Fibroblast of gingiva (primary cell): ENCODE measurements at places on chromosomes 13 and 19.

GRCh38 chr19:33953023-33953422, 156.4 kb downstream of the KCTD15 start:
- no peak for DNase-seq

DNA sequence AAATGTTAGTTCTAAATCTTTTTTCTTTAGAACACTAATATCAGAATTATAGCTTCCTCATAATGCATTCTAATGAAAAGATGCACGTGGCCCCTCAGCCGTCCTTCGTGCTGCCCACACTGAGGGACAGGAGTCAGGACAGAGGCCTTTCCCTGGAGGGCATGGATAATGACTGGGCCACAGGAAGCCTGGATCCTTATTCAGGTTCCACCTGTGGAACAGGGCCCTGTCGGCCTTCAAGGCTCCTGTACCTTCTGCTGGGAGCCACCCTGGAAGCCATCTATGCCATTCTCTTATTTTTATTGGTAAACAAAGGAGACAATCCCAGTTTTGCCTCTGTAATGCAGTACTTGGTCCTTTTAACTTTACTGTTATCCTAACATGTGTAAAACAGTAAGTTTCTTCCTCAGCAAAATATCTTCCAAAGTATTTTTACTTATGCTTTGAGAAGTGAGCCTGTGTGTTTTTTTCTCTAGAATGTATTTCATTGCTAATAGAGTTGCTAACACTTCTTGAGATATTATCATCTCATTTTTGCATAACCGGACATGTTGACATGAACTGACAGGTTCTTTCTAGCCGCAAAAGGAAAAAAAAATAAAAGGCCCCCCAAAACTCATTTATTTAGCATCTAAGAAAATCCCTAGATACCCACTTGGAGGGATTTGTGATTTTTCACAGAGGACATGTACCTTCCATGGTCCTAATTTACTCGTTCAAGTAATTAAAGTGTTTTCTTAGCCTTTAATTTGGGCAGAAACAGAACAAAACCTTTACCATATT, 6.0 kb downstream of the GPR183 start:
- DNase-seq = no peak

GRCh38 chr19:29337029-29337428, 124.1 kb upstream of the UQCRFS1 start:
- no peak for DNase-seq

GRCh38 chr13:94312511-94313216, 166.8 kb downstream of the DCT start:
- no peak for DNase-seq

- peak; percentile 53 for DNase-seq
These were observed 49.1 kb upstream of the FLT1 start for GRCh38 chr13:28544026-28544425.

DNA sequence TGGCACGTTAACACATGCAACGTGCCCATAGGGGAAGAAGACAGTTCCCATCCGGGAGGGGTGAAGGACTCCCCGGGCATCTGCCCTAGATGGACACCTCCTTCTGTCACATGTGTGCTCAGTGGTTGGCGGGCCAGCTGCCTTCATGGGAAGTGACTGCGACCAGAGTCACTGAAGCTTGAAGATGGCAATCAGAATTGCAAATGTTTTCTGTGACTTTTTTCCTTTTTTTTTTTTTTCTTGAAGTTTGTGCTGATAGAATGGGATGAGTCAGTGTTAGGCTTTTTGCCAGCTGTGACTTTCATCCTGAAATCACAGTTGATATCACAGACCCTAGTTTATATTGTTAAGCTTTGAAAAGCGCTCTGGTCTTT, 109.2 kb upstream of the MCF2L start:
- peak; percentile 14 for DNase-seq

DNA sequence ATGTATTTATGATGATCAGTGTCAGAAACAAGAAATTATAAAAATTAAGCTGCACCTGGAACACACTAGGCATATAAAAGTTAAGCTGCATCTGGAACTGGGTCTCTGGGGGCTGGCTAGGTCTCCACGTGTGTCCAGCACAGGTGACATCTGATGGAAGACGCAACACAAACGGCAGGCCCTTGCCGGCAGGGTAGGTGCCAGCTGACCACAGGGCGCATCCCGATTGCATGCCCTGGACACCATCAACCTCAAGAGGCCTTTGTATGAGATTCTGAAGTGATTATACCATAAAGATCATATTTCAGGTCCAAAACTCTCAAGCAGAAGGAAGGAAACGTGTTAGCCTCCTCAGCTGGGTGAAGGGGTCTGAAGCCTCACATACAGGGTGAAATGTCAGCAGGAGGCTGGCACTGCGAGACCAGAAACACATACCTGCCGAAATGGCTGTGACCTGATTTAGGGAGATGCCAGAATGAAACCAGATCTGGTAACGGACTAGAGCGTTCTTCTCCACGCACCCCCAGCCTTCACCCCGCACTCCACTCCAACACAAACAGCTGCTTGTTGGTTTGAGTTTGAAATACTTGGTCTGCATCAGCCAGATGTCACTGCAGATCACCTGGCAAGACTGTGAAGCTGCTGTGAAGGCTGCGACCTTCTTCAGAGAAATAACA, 37.3 kb downstream of the COL4A1 start:
- DNase-seq = no peak

DNA sequence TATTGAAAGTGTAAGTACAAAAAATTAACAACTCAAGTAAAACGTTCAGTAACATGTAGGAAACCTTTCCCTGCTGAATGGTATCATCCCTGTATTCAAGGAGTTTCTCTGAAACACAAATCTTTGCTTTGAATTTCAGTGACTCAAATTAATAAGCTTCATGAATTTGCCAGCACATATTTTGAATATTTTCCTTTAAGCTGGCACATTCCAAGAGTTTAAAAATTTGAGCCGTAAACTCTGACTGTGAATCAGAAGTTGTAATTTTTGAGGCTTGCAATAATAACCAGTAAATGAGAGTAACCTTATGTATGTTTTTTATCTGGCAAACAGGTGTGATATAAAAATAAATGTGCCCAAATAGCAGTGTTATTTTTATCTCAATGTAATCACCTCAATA, 1722.6 kb upstream of the PRR20A start:
- DNase-seq = no peak

DNA sequence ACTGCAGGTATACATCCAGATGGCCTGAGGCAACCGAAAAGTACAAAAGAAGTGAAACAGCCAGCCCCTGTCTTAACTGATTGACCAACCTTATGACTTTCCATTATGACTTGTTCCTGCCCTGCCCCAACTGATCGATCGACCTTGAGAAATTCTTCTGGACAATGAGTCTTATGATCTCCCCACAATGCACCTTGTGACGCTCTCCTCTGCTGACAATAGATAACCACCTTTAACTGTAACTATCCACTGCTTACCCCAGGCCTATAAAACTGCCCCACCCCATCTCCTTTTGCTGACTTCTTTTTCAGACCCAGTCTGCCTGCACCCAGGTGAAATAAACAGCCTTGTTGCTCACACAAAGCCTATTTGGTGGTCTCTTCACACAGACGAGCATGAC, 11.2 kb downstream of the ZNF83 start:
- DNase-seq = no peak

- no peak for DNase-seq
These were observed 8.9 kb upstream of the OR1I1 start for GRCh38 chr19:15072930-15073647.

GRCh38 chr19:28400953-28401671, 811.8 kb downstream of the UQCRFS1 start:
- no peak for DNase-seq

DNA sequence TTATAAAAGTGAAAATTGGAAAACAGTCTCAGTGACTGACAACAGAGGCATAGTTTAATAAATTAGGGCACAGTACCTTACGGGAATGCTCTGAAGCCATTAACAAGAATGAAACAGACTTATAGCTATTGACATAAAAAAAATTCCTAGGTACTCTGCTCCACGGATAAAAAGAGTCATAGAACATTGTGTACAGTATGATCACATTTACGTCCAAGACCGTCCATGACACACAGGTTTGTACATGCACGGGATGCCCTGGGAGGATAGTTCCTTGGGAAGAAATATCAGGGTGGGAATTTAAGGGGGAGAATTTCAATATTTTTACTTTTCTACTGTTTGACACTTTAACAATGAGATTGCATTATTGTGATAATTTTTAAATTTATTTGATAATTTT, 24.9 kb upstream of the CAMSAP3 start:
- DNase-seq = no peak

- DNase-seq = no peak
These were observed 565.7 kb downstream of the EFNB2 start for GRCh38 chr13:105969761-105970160.

DNA sequence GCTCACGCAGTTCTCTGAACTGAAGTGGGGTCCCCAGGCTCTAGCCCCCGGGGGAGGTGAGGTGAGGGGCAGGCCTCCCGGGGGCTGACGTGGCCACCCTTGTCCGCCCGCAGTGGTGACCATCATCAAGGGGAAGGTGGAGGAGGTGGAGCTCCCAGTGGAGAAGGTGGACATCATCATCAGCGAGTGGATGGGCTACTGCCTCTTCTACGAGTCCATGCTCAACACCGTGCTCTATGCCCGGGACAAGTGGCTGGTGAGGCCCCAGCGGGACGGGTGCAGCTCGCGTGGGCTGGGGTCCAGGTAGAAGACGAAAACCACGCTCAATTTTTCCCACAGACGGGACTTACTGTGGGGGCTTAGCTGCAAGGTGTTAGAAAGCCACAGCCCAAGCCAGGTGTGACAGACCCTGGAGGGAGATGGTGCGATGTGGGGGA, 5.6 kb upstream of the ADM5 start:
- DNase-seq = no peak

DNA sequence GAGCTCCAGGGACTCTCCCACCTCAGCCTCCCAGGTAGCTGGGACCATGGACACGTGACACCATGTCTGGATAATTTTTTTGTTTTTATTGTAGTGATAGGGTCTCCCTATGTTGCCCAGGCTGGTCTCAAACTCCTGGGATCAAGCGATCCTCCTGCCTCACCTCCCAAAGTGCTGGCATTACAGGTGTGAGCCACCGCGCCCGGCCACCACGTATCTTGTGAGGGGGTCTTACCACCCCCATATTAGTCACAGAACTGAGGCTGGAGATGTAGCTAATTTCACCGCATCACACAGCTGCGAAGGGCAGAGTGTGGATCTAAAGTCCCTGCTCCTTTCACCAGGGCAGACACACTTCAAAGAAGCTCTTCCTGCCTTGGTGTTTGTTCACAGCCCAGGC, 211.8 kb upstream of the SOX1 start:
- DNase-seq = no peak

DNA sequence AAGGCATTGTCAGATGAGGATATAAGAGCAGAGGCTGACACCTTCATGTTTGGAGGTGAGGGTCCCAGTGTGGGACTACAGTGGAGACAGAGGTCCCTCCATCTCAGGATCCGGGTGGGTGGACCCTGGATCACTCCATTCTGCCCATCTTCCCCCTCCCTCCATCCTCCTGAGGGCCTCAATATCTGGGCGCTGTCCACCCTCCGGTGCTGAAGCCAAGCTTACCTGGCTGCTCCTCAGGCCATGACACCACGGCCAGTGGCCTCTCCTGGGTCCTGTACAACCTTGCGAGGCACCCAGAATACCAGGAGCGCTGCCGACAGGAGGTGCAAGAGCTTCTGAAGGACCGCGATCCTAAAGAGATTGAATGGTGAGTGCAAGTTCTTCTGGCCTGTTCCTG, 11.9 kb downstream of the CYP4F12 start:
- no peak for DNase-seq

DNA sequence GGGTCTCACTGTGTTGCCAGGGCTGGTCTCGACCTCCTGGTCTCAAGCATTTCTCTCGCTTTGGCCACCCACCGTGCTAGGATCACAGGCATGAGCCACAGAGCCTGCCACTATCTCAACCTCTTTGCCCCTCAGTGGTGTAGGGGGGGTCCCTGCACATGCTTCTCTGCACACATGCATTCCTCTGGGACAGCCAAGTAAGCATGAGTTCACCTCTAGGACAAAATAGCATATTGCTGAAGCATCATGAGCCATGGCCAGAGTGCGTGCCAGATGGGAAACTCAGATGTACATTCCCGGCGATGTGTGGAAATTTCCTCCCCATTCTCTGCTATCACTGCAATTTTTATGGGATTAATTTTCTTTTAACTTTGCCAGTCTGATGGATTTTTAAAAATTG, 23.1 kb downstream of the CHAF1A start:
- DNase-seq = peak; percentile 36

DNA sequence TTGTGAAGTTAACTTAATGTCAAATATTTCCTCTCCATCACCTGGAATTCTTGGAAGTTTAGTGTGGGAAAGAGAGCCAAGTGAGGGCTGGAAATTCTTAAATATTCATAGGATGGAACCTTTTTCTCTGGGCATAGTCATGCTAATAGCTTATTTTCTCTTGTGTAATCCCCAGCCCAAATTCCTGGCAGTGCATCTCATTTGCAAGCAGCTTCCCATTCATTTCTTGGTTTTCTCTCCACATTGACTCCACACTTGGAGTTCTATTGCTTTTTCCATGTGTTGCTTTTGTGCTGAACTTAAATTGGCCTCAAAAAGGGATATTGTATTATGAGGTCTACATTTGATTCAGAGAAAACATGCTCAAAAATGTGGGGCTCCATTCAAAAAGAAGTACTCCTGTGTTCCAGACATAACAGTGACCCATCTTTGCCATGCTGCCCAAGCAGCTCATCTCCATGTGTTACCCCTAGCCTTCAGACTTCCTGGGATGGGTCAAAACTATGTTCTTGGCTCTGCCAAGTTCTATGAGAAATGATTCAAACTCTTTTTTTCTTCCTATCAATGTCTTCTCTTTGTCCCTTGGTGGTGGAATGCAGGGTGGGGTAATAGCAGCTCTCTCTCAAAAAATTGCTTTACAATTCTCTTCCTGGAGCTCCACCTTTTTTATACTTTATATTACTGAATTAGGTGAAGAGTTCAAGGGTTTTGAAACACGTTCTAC, 2471.5 kb downstream of the PCDH9 start:
- no peak for DNase-seq

- no peak for DNase-seq
These were observed 1.2 kb upstream of the CHMP2A start for GRCh38 chr19:58555920-58556621.

DNA sequence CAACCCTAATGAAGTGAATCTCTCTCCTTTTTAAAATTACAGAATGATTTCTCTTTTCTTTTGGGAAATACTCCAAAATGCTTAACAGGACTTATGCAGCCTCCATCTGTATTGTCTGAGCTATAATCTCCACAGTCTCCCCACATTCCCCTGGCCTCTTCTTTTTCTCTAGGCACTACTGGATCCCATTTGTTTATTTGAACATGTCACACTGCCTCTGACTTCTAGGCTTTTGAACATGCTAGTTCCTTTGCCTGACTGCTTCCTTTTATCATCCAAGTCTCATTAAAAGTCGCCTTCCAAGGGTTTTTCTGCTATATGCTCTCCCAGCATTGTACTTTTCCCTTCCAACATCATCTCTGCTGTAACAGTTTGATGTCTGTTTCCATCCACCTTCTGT, 548.7 kb downstream of the PCDH9 start:
- DNase-seq = no peak

- DNase-seq = no peak
These were observed 168.3 kb downstream of the COL4A1 start for GRCh38 chr13:110138700-110139036.

DNA sequence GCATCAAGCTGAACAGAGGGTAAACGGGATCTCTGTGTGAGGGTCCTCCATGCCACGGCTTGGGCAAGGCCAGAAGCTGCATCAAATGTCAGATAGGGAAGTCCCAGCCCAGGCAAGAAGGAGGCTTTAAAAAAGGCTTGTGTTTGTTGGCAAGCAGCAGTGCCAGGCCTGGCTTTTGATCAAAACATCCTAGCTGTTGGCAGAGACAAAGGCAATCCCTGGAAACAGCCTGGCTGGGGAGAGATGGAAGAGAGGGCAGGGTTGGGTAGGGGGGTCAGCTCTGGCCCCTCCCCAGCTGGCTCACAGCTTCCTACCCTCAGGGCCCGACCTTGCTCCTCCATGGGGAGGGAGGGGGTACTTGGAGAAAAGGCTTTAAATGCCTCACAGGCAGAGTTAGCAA, 61.8 kb upstream of the KCTD15 start:
- no peak for DNase-seq
